Muscle of back (tissue), 13 donors: ENCODE measurements at places on chromosomes 12 and 14.

GRCh38 chr14:95841668-95842067, 35.0 kb upstream of the TUNAR start:
- no peak for DNase-seq

DNA sequence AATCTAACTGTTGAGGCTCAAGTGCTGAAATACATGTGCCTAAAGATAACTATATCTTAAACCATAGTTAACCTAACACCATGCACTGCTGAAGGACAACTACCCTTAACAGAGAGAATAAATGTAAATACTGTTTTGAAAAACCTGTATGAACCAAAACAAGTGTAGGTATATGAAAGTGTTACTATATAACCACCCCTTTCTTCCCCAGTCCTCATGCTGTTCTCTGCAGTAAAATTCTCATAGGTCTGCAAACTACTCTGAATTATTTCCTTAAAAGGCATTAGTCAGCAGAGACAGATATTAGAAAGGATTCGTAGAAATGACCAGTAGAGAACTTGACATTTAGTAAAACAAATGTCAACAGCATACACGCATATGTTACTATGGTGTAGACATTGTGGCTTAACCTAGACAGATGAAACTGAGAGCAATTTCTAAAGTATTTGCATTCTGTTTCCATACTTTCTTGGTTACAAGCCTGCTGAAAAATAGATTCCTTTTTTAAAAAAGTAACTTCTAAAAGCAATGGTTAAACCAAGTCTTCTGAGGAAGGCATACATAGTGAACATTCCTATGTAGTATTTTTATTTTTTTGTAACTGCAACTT, 13.9 kb downstream of the CSRP2 start:
- no peak for DNase-seq

GRCh38 chr12:12636641-12637040, 25.0 kb downstream of the CREBL2 start:
- DNase-seq, result no peak

- no peak for DNase-seq
Measured at GRCh38 chr12:89573051-89573810, 47.4 kb upstream of the POC1B start.

DNA sequence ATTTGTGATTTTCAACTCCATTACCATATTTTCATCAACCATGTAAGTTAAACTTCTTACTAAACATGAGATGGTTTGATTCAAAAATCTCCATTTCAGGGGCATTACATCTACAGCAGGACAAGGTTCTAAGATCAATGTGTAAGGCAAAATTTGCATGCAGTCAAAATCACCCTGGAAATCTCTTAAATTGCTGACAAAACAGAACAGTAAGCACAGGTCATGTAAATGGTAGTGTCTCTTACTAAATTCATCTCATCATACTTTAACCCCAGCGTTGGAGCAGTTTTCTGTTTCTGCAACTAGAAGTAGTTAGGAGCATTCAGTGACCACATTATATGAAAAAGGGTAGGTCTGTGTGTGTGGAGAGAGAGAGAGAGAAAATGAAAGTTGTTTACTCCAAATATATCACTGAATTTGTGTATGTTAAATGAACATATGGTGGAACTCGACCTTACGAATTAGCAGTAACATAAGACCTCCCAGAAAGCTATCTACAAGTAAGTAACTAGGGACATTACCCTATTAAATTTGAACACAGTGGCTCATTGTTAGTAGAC, 227.5 kb downstream of the SSPN start:
- no peak for DNase-seq

DNA sequence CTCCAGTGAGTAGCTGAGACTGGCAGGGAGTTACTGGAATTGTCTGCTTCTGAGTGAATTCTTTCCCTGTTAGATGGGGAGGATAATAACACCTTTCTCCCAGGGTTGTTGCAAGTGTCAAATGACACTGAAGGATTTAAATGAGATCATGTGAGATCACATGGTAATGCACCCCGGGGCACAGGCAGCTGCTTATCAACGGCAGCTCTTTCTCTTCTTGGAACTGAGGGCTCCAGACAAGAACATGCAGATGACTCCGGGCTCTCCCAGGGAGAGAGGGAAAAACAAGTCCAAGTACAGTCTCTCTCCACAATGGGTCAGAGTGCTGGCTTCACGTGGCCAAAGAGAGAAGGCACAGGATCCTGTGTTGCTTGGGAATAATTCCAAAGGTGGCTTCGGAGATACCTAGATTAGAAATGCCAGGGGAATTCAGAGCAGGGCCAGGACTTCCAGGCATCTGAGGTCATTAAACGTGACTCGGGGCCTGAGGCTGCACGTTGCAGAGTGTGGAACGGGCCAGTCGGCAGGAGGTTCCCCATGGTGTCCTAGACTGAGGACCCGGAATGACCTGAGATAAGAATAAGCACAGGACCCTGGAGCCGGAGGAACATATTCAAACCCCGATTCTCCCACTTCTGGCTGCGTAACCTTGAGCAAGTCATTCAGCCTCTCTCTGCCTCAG, 109.2 kb downstream of the PRMT8 start:
- DNase-seq, result no peak
